SJCRH30 (cell line): ENCODE measurements at places on chromosomes 12 and 14. TPM values are rescaled to one million over a fixed set of nuclear protein-coding genes. Genes with fewer than 3 reads are reported as not detected.

The NEUROD4 gene
- not detected in 2 replicates for total RNA-seq

The BRAP gene
- 17.2 and 20.2 TPM in 2 replicates for total RNA-seq

- H3K4me1 ChIP-seq, result no peaks in the 10 kb centered on the region
- DNase-seq, result no peak
- no peak overlapping the region for H3K27ac ChIP-seq
- no peak overlapping the region for H3K4me3 ChIP-seq
Observed at GRCh38 chr12:119808441-119808840, 68.7 kb downstream of the CIT start.

The FBXO33 gene
- total RNA-seq, result 15.3 TPM in 2 replicates

The TCL1B gene
- total RNA-seq, result not detected in 2 replicates

DNA sequence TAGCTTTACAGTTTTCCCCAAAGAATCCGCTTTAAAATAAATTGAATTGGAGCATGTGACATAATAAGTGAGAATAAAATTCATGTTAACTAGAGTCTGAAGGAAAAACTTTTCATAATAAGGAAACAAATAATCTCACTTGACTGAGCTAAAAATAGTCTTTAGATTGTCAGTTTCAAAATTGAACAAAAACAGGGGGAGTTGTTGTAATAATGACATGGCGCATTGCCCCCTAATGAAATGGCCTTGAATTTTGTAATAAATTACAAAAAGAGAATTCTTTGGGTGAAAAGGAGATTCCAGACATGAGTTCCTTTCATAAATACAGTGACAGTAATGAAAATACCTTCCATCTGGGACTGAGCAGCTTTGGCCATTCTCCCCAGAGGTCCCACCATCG, 178.6 kb downstream of the EFCAB11 start:
- H3K27me3 ChIP-seq, result no peaks in the 10 kb centered on the region
- H3K36me3 ChIP-seq, result no peaks in the 10 kb centered on the region
- peaks cover 10% of the 10 kb centered on the region; the same call in 1 of the 2 replicates for H3K4me1 ChIP-seq
- H3K4me3 ChIP-seq, result no peak overlapping the region
- no peak for DNase-seq
- no peak overlapping the region for H3K27ac ChIP-seq
